ENCODE measurements at places on chromosomes 11 and 22.

GRCh38 chr11:2390725-2391151 is 9.8 kb upstream of the TSSC4 start:
- peak; percentile 84 for DNase-seq

DNA sequence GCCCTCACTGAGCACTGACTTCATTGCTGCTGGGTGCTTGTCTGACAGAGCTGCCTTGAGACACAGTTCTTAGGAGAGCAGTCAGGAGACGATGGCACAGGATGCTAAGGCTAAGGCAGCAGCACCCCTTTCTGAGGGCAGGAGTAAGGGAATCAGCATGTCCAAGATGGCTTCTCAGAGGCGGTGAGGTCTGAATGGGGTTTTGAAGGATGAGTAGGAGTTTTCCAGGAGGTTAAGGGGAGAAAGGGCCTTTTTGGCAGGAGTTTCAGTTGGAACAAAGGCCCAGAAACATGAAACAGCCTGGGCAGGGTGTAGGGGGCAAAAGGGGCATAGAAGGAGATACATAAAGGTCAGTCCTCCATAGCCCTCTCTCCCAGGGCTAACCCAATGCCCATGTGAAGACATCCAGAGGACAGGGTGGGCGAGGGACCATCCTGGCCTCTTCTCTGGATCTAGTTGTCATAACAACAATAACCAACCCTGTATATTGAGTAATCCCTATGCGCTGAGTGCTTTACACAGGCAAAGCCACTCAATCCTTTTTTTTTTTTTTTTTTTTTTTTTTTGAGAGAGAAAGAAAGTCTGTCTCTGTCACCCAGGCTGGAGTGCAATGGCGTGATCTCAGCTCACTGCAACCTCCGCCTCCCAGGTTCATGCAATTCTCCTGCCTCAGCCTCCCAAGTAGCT is 19.0 kb downstream of the CYTH4 start:
- no peak for DNase-seq

DNA sequence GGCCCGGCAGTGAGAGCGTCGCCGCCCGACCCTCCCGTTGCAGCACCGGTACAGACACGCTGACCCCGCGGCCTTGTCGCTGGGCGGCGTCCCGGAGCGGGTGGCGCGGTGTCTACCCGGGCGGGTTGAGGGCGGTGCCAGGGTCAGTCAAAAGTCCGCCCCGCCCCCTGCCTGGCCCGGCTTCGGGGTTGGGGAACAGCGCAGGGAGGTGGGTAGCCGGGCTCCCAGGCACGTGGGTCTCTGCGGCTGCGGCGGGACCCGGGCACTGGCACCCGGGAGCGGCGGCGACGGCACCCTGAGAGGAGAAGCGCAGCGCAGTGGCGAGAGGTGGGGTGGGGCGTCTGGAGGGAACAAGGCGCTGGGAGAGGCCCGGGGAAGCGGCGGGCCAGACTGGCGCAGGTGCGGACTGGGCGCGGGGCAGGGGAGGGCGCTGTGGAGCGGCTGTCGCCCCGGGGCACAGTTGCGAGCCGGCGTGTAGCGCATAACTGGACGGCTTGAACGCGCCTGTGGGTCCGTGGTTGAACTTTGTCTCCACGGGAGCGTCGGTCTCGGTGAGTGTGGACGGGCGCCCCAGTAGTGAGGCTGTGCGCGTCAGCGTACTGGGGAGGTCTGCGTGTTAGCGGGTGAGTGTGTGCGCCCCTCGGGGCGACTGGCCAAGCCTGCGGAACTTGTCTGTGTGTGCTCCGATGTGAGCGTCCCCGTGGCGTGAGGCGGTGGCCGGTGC is at the start of gene P2RY2:
TSS of gene P2RY2 (plus strand) at position 176 of the 724 bp plus-strand sequence. CDS start 15,879 bp downstream, outside the sequence.
- DNase-seq = no peak

DNA sequence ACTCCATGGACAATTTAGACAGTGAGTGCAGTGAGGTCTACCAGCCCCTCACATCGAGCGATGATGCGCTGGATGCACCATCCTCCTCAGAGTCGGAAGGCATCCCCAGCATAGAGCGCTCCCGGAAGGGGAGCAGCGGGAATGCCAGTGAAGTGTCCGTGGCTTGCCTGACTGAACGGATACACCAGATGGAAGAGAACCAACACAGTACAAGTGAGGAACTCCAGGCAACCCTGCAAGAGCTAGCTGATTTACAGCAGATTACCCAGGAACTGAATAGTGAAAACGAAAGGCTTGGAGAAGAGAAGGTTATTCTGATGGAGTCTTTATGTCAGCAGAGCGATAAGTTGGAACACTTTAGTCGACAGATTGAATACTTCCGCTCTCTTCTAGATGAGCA is 51.4 kb downstream of the SPECC1L start:
- no peak for DNase-seq

DNA sequence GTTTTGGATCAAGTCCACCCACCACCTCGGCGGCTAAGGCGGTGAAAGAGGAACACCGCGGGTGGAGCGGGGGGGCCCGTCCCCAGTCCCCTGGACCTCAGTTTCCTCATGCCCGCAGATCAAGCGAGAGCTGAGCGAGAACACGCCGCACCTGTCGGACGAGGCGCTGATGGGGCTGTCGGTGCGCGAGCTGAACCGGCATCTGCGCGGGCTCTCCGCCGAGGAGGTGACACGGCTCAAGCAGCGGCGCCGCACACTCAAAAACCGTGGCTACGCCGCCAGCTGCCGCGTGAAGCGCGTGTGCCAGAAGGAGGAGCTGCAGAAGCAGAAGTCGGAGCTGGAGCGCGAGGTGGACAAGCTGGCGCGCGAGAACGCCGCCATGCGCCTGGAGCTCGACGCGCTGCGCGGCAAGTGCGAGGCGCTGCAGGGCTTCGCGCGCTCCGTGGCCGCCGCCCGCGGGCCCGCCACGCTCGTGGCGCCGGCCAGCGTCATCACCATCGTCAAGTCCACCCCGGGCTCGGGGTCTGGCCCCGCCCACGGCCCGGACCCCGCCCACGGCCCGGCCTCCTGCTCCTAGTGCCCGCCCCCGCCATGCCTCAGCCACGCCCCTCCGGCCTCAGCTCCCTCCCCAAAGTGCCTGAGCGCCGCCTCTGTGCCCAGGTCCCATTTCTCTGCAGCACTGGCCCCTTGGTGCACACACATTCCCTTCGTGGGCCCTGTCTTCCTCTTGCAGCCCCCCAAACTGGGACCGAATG is 12.7 kb downstream of the MAFF start:
- DNase-seq = no peak

DNA sequence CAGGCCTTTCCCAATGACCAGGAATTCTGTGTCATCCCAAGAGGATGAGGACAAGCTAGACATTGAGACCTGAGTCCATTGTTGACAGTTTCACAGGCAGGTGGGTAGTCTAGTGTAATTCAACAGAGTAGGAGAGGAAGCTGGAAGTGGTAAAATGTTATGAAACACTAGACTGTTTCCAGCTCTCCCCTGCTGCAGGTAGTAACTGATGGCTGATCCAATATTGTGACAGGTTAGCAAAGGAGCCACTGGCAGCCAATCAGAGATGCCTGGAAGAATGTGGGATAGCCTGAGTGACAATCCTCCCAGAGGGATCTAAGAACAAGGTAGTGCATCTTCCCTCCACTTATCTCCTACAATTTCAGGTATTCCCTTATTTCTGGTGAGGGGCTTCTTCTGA is 10.6 kb upstream of the GDPD4 start:
- DNase-seq = no peak

- DNase-seq = peak; percentile 84
These were observed 34.8 kb downstream of the EFCAB6 start for GRCh38 chr22:43777286-43777685.

- no peak for DNase-seq
These were observed 812.2 kb downstream of the BRD1 start for GRCh38 chr22:49015459-49015858.

GRCh38 chr22:43953988-43954785 is 1.1 kb upstream of the SAMM50 start:
- DNase-seq = no peak

DNA sequence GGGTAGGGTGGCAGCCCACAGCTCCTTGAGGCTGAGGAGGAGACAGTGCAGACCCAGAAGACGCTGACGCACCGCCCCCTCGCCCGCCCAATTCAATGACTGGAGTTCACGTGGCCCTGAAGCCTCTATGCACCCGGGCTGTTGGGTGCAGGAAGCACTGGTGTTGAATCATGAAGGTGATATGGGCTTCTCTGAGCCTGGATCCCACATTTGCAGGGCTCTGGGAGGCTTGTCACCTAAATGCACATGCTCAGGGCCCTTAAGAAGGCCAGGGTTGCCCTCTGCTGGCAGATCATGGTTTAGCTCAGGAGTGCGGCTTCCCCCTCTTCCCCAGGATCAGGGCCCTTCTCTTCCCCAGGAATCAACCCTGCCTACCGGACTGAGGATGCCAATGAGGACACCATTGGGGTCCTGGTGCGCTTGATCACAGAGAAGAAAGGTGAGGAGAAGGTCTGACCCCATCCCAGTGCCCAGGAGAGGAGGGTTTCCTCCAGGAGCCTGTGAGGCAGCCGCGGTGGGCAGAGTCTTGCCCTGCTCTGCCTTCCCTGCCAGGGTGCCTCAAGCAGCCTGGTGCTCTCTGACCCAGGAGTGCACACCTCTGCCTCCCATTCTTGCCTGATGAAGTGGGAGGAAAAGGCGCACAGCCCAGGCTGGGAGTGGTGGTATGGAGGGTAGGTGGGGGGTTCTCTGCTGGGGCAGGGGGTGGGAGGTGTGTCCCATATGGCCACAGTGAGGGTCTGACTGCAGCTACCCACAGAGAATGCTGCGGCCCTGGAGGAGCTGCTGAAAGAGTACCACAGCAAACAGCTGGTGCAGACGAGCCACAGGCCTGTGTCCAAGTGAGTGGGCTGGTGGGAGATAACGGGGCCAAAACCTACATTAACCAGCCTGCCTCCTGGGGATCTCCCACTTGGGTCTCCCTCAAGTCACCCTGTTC is 17.5 kb downstream of the RELT start:
- DNase-seq = peak; percentile 80

DNA sequence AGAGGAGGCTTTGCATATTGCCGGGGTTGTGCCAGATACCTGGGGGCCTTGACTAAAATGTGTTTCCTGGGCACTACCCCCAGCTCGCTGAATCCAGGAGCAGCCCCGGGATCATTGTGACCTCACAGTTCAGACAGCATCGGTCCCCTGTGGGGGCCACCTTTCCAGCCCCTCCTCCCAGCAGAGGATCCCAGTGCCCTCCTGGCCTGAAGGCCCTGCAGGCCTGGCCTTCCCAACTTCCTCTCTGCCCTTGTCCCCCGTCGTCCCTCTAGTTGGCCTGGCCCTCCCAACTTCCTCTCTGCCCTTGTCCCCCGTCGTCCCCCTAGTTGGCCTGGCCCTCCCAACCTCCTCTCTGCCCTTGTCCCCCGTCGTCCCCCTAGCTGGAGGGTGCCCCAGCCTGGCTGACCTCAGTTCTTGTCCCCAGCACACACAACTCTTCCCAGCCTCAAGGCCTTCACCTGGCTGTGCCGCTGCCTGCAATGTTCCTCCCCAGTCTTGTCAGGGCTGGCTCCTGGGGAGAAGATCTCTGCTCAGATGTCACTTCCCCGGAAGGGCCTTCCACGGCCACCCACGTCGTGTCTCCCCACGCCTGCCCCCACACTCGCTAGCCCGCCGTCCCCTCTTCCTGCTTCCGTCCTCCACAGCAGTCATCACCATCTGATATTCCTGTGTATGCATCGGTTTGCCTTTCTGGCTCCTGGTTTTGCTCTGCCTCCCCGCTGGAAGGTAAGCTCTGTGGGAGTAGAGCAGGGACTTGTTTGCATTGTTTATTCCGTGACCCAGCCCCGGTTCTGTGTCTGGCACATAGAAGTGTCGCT is 12.6 kb upstream of the ANO1 start:
- DNase-seq = no peak

GRCh38 chr11:11390068-11390771 is 37.2 kb upstream of the CSNK2A3 start:
- no peak for DNase-seq

- no peak for DNase-seq
These were observed 8.6 kb upstream of the OR51G1 start for GRCh38 chr11:4932751-4933150.

DNA sequence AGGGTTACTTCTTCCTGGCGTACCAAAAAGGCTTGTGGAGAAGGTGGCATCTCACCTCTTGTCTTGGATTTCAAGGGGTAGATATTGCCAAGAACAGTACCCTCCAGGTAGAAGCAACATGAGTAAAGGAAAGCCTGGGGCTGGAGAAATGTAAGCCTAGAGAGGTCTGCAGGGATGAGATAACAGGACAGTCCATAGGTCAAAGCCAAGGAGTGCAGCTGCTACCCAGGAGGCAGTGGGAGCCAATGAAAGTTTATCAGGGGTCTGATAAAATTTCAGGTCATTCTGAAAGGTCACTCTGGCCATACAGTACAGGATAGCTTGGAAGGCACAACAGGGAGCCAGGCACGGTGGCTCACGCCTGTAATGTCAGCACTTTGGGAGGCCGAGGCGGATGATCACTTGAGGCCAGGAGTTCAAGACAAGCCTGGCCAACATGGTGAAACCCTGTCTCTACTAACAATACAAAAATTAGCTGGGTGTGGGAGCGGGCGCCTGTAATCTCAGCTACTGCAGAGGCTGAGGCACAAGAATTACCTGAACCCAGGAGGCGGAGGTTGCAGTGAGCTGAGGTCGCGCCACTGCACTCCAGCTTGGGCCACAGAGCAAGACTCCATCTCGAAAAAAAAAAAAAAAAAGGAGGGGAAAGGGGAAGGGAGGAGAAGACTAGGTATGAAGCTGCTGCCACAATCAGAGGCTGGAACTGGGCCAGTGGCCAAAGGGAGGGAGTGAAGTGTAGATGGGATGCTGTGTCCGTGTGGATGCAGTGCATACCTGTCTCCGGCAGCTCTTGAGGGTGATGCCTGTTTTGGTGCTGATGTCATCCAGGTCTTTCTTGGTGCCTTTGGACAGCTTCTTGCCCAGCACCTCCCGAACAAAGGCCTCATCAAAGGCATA is 1.2 kb downstream of the FIBP start:
- no peak for DNase-seq

GRCh38 chr22:48494256-48494967 is 1333.3 kb downstream of the BRD1 start:
- DNase-seq = no peak

DNA sequence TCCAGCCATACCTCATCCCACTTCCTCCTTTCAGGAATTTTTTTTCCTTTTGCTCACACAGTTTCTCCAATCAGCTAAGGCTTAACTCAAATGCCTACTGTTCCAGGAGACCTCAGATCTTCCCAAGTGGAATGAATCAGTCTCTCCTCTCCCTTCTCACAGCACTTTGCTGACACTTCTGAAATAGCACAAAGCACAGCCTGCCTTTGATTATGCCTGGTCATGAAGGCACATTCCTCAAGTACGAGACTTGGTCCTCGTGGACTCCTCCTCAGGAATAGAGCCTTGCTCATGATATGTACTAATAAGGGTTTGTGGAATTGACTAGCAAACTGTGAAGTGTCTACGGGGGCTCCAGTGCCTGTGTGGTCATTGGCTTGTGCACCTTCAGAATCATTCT is 176.7 kb upstream of the TENM4 start:
- no peak for DNase-seq

Measured in fibroblast of mammary gland (primary cell).